ENCODE measurements at places on chromosomes 7 and 10.

DNA sequence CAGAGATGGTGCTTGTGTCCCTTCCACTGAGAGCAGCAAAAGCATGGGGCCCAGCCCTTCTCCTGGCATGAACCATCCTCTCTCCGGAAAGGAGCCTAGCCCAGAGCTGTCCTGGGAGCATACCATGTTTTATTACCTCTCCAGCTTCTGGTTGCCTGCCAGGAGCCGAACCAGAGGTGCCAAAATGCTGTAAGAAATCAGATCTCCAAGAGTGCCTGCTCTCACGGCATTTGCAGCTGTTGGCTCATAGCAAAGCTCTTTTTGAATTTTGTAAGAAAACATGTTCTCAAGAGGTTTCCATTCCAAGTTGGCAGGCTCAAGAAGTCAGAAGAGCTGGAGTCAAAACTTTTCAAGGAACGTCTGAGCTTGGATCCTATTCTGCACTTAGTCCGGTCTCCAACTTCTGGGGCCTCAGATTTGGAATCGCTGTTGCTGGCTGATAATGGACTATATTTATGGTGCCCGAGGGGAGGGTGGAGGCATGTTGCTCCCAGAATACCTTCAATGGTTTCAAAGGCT is 211.7 kb upstream of the MKI67 start:
- DNase-seq, result no peak

DNA sequence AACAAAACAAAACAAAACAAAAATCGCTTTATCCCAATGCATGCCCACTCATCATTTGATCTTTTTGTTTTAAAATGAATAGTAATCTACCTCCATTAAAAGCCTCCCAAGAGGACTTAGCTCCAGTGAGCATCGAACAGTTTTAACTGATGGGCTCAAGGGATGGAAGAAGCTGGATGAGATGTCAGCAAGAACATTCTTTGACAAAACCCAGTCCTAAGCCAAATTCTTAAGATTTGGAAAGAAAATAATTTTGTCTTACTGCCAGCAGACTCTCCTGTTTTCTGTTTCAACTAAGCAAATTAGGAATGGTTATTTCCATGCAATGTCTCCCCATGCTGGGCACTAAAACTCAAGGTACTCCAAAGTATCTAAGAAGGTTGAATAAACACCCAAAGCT is 127.3 kb downstream of the RNLS start:
- DNase-seq, result no peak

- no peak for DNase-seq
Measured at GRCh38 chr7:102216573-102217314, 69.9 kb upstream of the SH2B2 start.

GRCh38 chr10:99395750-99396445 is 34.5 kb downstream of the GOT1 start:
- DNase-seq, result no peak

GRCh38 chr10:78542521-78542920 is 508.9 kb downstream of the RPS24 start:
- DNase-seq, result no peak

DNA sequence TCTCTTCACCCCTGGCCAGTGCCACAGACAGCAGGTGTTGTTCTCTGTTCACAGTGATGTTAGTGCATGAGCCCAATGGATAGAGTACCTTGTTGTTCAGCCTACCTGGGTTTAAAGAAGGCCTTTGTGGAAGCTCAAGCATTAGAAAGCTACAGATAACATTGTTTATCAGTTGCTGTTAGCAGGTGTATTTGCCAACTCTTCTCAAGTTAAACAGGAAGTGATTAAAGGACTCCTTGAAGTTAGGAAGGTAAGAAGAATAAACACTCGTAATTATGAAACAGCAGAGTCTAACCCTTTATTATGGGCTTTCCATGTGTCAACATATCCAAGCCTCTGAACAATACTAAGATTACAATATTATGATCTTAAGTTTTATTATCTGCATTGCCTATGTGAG is 25.9 kb downstream of the RGR start:
- DNase-seq, result no peak

DNA sequence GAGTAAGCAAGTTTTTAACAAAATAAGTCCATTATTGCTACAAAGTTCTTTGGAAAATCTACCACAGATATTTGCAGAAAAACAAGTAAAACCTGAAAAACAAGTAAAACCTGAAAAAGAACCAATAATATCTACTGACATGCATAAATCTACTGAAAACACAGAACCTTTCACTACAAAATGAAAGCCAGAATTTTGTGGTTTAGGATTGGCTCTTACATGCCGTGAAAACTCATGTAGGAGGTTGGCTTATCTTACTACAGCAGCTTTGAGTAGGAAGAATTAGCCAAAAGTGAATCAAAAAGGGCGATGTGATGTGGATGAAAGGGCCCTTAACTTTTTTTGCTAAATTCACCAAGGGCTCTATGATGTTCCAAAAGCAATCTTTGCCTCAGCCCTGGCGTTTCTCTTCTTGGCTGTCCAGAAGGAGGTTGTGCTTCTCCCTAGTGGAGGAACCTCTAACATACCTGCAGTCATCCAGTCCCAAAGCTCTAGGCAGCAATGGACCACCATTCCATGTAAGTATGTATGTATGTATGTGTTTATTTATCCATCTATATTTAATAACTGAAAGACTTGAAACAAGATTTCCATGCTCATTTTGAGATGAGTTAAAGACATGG is 93.5 kb upstream of the ZNF804B start:
- no peak for DNase-seq

DNA sequence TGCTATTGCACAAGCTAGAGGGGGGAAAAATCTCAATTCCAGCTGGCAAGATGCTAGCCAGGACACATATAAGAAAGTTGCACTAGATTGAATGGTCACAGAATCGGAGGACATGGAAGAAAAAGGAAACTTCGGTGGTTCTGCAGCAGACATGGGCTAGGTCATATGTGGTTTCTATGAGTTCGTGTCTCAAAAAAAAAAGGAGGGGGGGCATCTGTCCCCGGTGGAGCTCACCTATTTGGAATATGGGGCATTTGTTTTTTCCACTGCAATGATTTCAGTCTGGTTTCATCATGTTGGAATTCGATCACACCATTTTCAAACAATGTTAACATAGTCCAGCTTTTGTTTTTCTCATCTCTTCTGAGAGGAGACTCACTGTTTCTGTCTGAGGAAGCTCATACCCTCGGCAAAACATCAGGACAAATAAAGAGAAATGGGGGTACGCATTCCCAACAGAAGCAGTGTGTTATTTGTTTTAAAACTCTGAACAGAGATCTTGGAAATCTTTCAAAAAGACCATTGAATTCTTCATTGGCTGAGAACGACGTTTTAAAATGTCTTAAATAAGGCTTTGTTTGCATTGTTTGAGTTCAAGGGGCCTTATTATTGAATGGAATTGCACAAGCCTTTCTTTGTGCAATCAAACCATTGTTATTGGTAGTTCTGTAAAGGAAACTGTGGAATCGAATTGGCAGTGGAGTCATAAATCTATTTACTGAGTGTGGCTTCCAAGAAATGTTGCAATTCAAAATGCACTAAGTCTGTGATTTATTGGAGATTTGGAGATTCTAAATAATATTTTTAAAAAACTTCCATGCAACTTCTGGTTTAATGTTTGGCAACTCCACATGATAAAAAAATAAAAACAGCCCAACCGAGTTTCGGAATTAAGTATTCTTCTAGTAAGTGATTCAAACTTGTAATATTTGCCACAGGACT is 173.2 kb downstream of the RTKN2 start:
- no peak for DNase-seq

DNA sequence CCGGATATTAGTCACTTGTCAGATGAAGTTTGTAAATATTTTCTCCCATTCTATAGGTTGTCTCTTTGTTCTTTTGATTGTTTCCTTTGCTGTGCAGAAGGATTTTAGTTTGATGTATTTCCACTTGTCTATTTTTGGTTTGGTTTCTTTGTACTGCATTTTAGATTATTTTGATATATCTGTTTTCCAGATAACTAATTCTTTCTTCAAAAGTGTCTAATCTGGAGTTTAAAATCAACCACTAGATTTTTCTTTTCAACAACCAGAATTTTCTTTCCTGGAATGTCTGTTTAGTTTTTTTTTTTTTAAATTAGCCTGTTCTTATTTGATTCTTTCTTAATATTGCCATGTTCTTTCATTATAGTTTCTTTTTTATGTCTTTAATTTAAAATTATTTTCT is 116.8 kb upstream of the INHBA start:
- no peak for DNase-seq

- no peak for DNase-seq
Measured at GRCh38 chr7:142353147-142354060, 95.5 kb upstream of the PRSS58 start.

DNA sequence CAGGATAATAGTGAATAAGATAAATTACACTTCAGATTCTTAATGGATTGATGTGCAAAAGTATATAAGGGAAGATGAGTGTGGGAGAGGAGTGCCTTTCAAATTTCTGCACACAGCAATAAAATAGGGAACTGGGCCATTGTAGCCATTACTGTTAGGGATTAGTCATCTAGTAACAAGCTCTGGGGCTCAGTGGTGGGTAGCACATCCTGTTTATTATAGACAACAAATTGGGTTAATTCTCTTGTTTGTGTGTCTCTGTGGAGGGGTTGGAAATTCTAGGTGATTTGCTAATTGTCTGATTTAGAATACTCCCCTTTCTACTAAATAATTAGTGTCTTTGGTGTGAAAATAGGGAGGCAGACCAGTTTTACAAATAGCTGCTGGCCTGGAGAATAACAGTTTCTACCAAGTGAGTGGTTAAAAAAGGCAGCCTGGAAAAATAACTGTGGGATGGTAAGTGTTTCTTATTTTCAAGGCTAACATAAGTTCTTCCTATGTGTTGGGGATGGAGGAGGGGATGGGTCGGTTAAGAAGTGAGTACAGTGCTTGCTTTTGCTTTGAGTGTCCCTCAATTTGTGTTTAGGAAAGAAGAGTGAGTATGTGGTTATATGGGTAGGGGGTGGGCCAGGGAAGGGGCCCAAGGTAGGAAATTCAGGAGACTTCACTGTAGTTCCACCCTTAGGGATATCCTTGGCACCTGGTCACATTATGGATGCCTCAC is 43.3 kb upstream of the TMEM248 start:
- no peak for DNase-seq

GRCh38 chr10:6239213-6239991 is 36.7 kb downstream of the PFKFB3 start:
- DNase-seq, result peak; percentile 80

DNA sequence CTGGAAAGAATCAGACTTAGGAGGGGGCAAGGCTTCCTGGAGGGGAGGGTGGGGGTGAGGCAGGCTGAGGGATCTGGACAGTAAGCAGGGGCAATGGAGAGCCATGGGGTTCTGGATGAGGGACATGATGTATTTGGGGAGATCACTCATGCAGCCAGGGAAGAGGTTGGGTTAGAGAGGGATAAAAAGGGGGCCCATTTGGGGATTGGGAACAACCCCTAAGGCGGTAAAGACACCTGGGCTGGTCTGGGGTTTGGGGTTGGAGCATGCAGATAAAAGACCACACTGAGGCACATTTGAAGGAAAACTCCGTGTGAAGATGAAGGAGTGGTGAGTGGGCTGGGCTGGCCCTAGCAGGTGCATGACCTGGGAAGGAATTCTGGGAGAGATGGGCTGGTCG is 30.8 kb downstream of the HIF1AN start:
- DNase-seq, result no peak

GRCh38 chr10:8438603-8439002 is 384.1 kb downstream of the GATA3 start:
- no peak for DNase-seq

DNA sequence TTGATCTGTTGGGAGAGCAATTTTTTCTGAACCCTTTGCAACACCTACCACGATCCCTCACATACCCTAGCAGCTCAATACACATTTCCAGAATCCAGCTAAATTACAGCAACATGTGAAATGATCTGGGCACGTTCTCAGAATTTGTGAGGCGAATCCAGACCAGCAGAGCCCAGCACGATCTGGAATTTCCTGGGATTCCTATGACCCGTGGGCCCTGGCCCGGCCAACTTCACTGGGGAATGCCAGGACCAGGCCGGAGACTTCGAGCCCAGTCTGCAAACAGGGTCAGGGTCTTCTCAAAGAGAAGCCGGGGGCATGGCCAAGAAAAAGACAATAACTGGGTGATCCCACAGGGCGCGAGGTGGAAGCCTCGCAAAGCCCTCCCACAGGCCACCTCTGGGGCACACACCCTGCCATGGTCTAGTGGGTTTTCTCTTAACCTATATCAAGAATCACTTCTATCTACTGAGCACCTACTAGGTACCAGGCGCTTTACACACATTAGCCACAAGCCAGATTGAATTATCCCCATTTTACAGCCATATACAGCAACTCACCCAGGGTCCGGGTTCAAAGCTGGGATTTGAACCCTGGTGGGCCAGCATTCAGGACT is 33.8 kb downstream of the FAM53B start:
- no peak for DNase-seq

DNA sequence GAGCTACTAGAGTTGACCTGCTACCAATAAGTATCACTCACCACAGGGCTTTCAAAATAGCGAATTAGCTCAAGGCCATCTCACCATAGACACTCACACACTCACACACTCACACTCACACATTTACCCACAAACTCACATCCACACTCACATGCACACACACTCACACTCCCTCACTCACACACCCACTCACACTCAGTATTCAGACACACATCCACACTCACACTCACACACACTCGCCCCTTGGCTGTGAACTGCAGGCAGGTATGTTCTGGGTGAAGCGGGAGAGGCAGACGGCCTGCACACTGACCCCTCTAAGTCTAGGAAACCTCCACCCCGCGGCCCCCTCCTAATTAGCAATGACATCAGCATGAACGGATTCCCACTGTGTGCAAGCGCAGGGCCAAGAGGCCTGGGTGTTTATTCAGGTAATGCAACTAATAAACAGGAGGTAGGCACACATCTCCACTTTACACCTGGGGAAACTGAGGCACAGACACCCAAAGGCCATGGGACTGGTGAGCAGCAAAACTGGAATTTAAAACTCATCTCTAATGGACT is 94.6 kb downstream of the ADARB2 start:
- no peak for DNase-seq

GRCh38 chr10:13270877-13271551 is 28.9 kb downstream of the PHYH start:
- DNase-seq, result no peak

DNA sequence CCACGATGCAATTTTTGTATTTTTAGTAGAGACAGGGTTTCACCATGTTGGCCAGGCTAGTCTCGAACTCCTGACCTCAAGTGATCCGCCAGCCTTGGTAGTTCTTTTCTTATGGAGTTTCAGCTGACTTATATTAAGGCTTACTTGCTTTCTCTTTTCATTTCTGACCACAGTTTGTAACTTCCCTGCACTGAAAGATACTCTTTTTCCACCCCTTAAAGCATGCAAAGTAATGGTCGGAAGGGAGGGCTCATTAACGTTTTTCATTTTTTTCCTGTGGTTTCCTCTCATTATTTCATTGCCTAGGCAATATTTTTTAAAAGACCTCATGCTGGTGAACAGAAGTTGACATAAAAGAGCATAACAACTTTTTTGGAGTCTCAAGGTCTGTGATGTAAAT is 27.0 kb downstream of the ADRB1 start:
- no peak for DNase-seq

All from activated CD4-positive, alpha-beta T cell treated with anti-CD3 and anti-CD28 coated beads for 48 hours (primary cell).